ENCODE measurements at places on chromosomes 3 and 15.

GRCh38 chr3:16884084-16884747 lies 539 bp upstream of the PLCL2 start:
- DNase-seq = peak; percentile 74

DNA sequence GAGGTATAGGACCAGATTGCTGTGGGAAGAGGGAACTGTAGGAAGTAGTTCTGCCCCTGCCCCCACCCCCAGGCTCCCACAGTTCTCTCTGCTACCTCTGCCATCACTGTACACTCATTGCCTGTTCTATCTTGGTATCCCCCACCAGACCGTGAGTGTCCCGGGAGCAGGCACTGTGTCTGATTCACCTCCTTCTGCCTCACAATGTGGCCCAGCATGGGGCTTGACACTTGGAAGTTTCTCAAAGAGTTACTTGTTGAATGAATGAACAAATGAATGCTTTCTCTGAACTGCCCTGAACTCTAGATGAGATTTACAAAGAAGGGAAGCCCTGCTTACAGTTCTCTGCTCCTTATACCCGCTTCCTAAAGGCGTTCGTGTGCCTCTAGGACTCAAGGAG lies 27.1 kb upstream of the PIK3CB start:
- DNase-seq = peak; percentile 14

GRCh38 chr15:25536801-25537611 lies 98.2 kb upstream of the UBE3A start:
- DNase-seq = no peak

- DNase-seq = no peak
Measured at GRCh38 chr15:97902140-97902780, 58.2 kb upstream of the ARRDC4 start.

DNA sequence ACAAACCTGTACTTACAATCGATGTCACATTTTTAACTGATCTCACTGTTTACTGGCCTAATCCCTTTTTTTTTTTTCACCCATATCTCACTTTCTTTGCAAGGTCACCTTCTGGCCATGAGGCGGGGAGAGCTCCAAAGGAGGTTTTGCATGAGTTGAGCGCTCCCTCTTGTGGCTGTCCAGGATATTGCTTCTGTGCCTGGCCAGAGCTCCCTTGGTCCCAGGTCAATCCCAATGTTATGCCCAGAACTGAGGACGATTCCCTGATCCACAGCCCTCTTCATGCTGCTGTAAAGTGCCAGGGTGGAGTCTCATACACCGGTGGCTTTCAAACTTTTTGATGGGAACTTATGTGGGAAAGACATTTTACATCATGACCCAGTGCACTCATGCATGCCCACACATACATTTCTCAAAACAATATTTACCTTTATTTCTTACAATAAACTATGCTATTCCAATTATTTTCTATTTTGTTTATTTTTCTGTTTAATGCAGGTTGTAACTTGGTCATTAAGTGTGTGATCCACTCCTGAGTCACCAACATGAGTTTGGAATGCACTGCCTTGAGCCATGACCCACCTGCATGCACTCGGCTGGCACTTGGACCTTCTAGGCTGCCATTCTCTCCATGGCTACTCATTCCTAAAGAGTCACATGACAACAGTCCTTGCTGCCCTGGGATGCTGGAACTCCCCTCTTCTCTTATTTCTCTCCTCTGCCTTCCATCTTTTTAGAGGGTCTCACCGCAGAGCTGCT lies 9.6 kb upstream of the SST start:
- peak; percentile 67 for DNase-seq

DNA sequence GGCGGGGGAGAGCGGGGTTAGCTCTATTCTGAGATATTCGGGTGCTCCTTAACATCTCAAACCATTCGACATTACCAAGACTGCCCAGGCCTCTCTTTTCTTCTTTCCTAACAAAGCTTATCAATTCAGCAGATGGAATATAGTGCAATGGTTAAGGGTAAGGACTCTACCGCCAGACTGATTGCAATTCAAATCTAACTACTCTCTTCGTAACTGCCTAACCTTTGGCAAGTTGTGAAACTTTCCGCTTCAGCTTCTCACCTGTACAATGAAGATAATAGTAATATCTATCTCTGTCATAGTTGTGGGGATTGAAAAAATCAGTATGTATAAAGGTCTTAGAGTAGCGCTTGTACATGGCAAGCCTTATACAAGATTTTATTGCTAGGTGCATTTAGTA lies 972 bp downstream of the UBA5 start:
- DNase-seq = no peak

DNA sequence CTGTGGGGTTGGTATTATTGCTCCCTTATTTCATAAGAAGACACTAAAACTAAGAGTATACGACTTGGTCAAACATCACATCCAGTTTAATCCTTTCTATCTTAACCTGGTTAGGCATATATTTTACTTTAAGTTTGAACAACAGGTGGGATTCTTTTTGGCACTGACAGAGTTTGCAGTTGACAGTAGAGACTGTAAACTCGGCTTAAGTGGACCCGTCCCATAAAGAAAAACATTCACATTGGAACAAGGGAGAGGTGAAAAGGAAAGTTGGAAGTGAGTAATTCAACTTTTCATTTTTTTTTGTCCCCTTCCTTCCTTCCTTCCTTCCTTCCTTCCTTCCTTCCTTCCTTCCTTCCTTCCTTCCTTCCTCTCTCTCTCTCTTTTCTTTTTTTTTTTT lies 355.4 kb downstream of the LPP start:
- no peak for DNase-seq

GRCh38 chr3:149475451-149476060 lies 1.1 kb downstream of the TM4SF4 start:
- no peak for DNase-seq

- DNase-seq = no peak
Measured at GRCh38 chr15:48622237-48622636, 23.3 kb downstream of the FBN1 start.

DNA sequence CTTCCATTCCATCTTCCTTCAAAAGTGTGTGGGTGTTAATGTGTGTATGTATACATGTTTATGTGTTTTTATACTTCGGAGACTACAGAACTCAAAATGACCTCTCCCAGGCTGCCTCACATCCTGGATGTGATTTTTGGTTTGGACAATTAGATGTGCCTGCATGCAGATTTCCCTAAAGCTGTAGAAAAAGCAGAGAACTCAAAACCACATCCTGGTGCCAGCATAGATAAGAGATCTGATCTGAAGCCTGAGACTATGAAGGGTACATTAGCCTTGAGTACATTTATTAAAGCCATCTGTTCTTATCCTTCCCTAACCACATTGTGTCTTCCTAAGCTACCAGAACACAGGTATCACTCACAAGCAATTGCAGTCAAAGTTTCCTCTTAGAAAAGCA lies 319.4 kb upstream of the RASGRP1 start:
- no peak for DNase-seq

DNA sequence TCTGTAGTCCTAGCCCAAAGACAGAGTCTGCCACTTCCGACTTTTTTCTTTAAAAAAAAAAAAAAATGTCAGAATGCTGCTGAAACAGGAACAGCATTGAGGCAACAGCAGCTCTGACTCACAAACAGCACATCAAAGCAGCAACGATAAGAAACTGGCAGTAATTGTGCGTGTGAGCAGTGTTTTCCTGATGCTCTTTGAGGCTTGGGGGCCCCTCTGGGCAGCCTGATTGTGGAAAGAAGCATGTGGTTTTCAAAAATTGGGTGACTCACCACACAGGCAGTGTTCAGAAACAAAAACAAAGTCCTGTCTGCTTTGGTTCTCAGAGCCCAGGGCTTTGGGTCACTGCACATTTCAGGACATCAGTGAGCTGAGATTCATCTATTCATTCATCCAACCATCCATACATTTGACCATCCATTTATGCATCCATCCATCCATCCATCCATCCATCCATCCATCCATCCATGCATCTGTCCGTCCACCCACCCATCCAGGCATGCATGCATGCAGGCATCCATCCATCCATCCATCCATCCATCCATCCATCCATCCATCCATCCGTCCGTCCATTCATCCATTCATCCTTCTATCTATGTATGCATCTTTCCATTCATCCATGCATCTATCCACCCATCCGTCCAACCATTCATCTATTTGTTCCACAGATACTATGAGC lies 308.4 kb downstream of the RPLP1 start:
- DNase-seq = no peak

GRCh38 chr3:71582612-71583565 lies 639 bp downstream of the FOXP1 start:
- DNase-seq = no peak

- no peak for DNase-seq
Measured at GRCh38 chr3:129665024-129665768, 58.7 kb upstream of the PLXND1 start.

GRCh38 chr3:12117473-12117872 lies 41.2 kb downstream of the TIMP4 start:
- peak; percentile 18 for DNase-seq

- DNase-seq = no peak
Measured at GRCh38 chr3:23580096-23580713, 225.6 kb upstream of the UBE2E1 start.

- DNase-seq = no peak
Measured at GRCh38 chr3:131491775-131492174, 11.0 kb downstream of the MRPL3 start.

DNA sequence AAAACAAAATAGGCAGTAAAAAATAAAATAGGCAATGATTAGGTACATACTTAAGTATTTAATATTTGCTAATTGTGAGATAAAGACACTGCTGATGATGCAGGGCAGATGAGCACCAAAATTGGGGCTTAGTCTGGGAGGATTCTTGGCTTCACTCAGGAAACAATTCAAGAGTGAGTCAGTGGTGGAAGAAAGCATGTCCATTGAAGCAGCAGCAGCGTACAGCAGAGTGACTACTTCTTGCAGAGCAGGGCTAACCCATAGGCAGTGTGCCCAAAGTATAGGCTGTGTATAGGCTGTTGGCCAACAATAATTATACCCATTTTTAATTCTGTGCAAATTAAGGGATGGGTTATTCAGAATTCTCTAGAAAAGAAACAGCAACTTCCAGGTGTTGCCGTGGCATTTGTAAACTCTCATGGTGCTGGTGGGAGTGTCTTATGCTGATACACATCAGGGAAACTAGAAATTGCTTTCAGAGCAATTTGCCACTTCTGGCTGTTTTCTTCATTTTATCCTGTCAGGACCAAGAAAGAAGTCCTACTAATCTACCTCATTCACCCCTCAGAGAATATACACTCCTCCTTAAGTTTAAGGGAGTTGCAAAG lies 317.3 kb upstream of the NAALADL2 start:
- no peak for DNase-seq

- DNase-seq = no peak
Measured at GRCh38 chr15:63797116-63797515, 36.6 kb downstream of the HERC1 start.

- no peak for DNase-seq
Measured at GRCh38 chr15:97899981-97900380, 60.5 kb upstream of the ARRDC4 start.

DNA sequence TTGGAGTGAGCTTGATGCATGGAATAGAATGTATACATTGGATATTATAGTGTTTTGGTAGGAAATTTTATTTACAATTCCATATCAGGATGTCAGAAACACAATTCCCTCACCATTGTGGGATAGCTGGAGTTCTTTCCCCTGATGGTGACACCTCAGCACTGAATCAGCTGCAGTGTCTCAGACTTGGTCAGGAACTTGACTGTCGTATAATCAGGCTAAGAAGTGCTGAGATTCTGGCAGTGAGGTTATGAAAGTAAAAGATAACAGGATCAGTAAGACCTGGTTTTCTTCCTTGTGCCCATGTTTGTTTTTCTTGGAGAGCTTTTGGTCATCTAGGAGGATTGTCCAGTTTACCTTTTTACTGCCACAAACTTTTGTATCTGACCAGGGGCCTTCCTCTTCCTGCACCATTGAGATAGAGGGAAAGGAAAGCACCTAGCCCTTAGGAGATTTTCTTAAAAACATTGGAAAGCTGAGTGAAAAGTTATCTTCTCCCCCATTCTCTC lies 27.3 kb upstream of the ST3GAL6 start:
- DNase-seq = no peak

- DNase-seq = no peak
Measured at GRCh38 chr3:50333744-50334328, 5.8 kb upstream of the TUSC2 start.

DNA sequence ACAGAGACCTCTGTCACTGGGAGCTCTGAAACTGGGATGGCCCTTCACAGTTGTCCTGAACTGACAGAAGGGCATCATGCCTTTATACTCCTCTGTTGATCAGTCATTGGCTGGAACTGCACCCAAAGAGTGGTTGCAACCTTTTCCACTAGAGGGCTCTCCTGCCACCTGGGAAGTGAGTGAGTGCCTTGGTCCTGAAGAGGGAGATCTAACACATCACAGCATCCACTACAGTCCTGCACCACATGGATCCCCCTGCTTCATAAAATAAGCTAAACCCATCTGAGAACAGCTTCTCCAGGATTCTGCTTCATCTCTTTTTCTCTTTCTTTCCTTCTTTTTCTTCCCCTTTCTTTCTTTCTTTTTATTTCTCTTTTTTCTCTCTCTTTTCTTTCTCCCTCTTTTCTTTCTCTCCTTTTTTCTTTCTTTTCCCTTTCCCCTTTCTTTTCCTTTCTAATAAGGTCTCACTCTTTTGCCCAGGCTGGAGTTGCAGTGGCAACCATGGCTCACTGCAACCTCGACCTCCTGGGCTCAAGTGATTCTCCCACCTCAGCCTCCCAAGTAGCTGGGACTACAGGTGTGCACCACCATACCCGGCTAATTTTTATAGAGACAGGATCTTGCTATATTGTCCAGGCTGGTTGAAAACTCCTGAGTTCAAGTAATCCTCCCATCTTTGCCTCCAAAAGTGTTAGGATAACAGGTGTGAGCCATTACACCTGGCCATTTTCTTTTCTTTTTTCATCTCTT lies 42.8 kb upstream of the RAF1 start:
- DNase-seq = no peak

- peak; percentile 48 for DNase-seq
Measured at GRCh38 chr3:72722930-72723726, 125.1 kb downstream of the SHQ1 start.

DNA sequence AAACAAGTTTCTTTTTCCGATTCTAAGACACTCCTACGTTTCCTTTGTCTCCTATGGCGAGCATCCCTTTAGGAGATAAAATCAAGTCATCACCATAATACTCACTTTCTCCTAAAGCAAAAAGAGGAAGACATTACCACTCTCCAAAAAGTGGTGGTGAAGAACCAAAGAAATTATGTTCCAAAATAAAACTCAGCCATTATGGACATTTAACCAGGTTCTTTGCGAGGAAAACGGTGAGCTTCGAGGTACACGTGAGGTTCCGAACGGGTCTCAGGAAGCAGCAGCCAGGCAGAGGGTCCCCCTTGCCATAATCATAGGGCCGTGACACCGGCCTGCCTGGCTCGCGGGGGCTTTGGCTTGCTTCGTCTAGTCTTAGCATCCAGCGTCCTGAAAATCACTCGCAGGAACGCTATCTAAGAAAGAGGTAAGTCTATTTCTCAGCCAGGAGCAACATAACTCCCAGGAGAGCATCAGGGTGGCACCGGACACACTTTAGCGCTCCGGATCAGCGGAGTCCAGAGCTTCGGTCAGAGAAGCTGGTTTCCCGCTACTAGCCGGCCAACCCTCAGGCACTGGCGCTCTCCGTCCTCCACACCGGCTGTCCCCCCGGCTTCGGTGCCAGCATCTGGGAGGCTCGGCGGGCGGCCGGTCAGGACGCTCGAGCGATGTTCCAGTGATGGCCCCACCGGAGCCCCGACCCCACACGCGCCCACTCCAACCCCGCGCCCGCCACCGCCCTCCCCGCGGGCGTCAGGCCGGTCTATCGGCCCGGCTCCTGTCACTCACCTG lies 581 bp downstream of the IP6K1 start:
- no peak for DNase-seq

GRCh38 chr15:32909431-32909830 lies 191.6 kb downstream of the GREM1 start:
- DNase-seq = no peak

Data from head of caudate nucleus (tissue), 42 donors.